ENCODE measurements at places on chromosomes 5 and 9.
A peak's percentile ranks its signal among the peaks of the same experiment; 100 is the strongest.

DNA sequence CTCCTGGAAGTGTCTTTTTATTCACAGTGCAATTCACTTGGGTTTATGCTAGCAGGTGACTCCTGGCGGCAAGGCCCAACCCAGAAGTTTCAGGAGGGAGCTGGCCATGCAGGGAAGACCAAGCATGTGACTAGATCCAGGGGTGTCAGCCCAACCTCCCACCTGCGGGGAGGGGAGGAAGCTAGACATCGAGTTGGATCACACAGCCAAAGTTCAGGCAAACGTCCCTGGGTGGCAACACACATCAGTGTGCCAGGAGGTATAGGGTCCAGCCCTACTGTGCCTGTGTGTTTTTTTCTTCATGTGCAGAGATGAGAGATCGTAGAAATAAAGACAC, 25.3 kb downstream of the PNPLA7 start:
- DNase-seq: no peak

- no peak for DNase-seq
Observed at GRCh38 chr5:77846422-77847128, 70.4 kb upstream of the TBCA start.

DNA sequence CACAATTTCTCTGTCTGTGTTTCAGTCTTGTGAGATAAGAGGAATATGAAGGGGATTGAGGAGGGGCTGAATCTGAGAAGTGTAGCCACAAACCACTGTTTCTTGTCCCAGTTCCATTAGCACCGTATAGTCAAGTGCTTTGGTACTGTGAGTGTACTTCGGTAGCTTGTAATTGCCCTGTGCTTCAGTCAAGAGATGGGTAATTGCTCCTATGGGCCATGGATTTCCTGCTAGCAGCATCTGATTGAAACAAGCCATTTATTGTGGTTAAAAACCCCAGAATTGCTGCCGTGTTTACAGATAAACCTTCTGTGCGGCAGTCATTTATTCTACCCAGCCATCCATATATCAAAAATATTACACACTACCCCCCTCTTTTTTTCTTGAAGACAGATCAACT, 98.6 kb downstream of the MAT2B start:
- DNase-seq: no peak

DNA sequence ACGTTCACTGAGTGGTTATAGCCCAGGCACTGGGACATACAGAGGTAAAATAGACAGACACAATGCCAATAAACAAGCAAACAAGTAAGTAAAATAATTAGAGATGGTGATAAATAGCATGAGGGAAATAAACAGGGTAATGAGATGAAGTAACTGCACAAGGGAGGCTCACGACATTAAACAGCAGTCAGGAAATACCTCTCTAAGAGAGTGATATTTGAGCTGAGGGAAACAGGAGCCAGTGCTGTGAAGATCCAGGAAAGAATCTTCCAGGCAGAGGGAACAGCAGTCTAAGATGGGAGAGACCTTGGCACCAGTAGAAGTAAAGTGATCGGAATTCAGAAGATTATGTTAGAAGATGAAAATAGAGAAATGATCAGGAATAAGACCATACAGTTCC, 279.4 kb downstream of the HINT1 start:
- DNase-seq: no peak

DNA sequence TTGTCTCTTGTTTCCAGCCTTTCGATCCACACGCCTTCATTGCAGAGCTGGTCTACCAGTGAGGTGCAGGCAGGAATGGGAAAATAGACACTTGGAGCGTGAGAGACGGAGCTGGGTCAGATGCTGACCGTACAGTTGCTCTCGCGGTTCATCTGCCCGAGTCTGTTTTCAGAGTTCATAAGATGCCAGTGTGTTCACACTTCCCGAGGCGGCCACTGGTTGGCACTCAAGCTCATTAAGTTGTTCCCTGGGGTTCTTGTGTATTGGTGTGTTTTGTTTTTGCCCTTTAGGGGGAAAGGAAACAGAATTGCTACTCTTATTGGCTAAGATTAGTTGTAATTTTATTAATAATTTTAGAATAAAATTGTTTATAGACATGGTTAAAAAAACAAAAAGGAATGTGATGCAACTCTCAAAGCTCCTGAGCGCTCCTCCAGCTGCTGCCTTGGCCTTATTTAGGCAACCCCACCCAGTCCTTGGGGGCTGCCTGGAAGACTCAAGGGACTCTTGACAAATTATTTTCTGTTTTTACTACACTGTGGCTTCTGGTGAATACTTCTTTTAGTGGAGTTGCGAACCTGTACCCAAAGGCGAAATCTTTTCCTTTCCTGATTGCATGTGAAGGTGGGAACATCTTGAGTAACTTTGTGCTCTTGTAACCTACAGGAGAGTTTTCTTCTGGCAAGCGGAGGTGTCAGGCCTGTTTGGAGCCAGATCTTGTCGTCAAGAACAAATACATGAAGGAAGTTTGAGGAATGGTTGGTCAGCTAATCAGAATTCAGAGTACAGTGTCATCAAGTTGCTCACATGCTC, 146.1 kb downstream of the MAST4 start:
- peak; percentile 31 for DNase-seq
